ENCODE measurements at places on chromosomes 11 and 22. TPM values are rescaled to one million over a fixed set of nuclear protein-coding genes. Genes with fewer than 3 reads are reported as not detected.

The CCDC87 gene
- total RNA-seq, result 0.18 TPM

The KDM4D gene
- 0.90 TPM for total RNA-seq

The APOL5 gene
- total RNA-seq, result 0.18 TPM

The VWCE gene
- total RNA-seq, result under 0.01 TPM

The OR52N4 gene
- total RNA-seq, result not detected

The NXPE1 gene
- total RNA-seq, result not detected

GRCh38 chr22:49970528-49971231, 10.1 kb downstream of the PIM3 start:
- peak; percentile 97 for DNase-seq

- no peak for DNase-seq
These were observed at the start of gene IFITM5 for GRCh38 chr11:299081-299891. TSS of gene IFITM5 (minus strand) at chr11:299526. CDS start at chr11:299490, 36 bp downstream.

GRCh38 chr11:69892986-69893555, 73.9 kb upstream of the FGF3 start:
- no peak for DNase-seq

DNA sequence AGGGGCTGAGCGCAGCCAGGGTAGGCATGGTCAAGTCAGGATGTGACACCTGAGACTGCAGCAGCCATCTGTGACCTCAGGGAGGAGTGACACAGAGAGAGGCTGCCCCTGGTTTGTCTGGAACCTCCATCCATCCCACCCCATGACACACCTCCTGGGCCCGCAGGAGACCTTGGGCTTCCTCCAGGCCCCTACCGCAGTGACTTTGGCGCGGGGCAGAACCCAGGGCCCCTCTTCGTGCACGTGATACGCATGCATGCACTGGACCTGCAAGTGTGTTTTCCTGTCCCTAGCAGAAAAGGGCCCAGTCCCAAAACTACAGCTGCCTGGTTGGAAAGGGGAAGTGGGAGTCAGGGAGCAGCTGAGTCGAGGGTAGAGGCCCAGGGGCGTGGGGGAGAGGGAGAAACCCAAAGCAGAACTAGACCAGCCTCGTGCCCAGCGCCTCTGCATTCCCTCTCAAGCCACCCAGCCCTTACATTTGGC, 7.9 kb upstream of the CYTH4 start:
- DNase-seq, result no peak

GRCh38 chr11:42055606-42056005, 596.2 kb upstream of the LRRC4C start:
- no peak for DNase-seq

DNA sequence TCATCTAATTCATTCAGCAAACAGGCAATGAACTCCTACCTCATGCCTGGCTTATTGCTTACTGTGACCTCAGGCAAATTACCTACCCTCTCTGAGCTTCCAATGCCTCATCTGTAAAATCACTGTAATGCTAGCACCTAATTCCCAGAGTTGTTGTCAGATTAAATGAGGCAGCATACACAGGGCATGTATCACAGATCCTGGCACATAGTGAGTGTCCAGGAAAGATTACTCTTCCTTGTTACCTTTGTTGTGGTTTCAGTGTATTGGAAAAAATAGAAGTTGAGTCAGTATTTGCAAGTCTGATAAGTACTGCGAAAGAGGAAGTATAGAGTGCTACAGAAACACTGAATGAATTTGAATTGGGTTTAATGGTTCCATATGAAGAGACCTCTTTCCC, 26.4 kb upstream of the LRRC55 start:
- DNase-seq, result no peak

- peak; percentile 19 for DNase-seq
These were observed 829 bp upstream of the ZBED5 start for GRCh38 chr11:10858439-10859325.

- DNase-seq, result no peak
These were observed 82.6 kb downstream of the MICAL3 start for GRCh38 chr22:17941471-17942406.

GRCh38 chr11:65829459-65829858, 4.3 kb upstream of the SNX32 start:
- no peak for DNase-seq

- peak; percentile 78 for DNase-seq
These were observed 27.8 kb upstream of the ZNRF3 start for GRCh38 chr22:28855355-28856094.

DNA sequence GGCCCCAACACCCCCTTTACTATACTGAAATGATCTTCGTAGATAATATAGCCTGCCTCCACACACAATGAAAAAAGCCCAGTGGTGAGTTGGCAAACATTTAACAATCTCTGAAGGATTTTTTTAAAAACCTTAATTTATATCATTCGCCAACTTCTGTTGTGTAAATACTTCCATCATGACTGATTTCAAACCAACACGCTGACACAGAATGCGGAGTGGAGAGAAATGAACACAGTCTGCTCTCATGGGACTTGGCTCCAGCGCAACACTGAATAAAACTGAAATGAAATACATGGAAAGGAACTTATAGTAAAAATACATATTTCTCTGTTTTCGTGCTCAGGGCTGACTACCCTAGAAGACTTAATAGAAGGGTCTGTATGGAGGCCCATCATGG, 61.3 kb upstream of the WNT11 start:
- DNase-seq, result peak; percentile 11

GRCh38 chr11:119168471-119169281, at the start of gene NLRX1:
TSS of gene NLRX1 (plus strand) at chr11:119168725. CDS start at chr11:119171404, 2,679 bp downstream.
- DNase-seq, result peak; percentile 72

- DNase-seq, result peak; percentile 34
These were observed 135.6 kb downstream of the SBF2 start for GRCh38 chr11:10158461-10158860.

DNA sequence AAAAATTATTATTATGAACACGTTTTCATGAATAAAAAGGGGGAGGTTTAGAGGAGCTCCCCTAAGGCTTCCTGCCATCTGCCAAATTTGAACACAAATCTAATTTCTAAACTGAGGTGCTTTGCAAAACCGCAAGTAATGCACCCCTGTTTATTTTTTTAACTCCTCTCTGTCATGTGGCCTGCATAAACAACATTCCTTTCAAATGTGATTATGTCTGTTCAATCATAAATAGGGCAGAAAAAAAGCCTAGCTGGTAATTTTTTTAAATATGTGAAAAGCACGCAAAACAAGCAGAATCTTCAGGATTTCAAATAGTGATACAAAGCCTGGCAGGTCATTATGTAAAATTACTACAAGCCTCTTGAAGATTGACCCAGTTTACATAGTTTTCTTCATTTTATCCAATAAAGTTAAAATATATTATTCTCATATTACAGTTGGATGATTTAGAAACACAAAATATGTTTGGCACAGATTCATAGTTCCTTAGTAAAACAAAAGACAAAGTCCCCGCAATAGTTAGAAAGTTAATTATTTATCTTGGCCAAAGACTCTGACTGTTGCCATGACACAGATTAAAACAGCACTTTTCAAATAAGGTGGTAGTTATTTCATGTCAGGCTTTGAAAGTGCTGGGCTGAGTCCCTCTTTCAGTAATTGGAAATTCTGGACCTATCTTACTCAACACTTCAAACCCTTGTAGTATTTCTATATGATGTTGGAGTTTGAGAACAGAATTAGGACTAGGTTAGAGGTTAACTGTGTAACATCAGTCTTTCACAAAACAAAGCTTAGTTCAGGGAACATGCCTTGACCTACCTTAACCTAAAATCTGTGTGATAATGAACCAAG, 200.3 kb upstream of the MPPED2 start:
- DNase-seq, result peak; percentile 37

GRCh38 chr11:13119361-13119760, 110.2 kb downstream of the RASSF10 start:
- DNase-seq, result peak; percentile 40

- no peak for DNase-seq
These were observed 6.6 kb downstream of the MPPED2 start for GRCh38 chr11:30579415-30580175.
